ENCODE measurements at places on chromosomes 7 and 10. TPM values are rescaled to one million over a fixed set of nuclear protein-coding genes. Genes with fewer than 3 reads are reported as not detected.

DNA sequence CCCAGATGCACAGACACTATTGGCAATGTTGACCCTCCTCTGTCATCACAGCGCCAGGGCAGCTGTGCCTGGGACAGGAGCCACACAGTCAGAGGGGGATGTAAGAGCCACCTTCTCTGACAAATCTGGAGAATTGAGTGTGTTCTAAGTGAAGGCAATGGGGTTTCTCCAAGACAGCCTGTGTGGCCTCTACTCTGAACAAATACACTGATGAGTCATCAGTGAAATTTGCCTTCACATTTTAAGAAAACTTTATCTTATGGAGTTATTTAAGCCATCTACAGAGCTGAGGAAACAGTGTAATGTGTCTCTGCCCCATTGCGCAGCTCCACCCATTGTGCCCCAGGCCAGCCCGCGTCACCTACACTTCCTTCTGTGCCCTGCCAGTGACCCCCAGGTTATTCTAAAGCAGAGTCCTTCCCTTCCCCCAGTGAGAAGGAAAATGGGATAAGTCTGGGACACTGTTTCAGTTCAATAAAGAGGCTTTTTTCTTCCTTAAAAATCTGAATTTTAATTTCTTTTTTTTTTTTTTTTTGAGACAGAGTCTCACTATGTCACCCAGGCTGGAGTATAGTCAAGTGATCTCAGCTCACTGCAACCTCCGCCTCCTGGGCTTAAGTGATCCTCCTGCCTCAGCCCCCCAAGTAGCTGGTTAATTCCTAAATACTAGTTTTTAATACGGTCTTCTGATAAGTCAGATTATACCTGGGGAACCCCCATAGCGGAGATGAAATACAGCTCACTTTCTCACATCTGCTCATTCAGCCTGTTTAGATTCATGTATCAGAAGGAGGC is 21.8 kb downstream of the AKR1E2 start:
- DNase-seq = no peak

DNA sequence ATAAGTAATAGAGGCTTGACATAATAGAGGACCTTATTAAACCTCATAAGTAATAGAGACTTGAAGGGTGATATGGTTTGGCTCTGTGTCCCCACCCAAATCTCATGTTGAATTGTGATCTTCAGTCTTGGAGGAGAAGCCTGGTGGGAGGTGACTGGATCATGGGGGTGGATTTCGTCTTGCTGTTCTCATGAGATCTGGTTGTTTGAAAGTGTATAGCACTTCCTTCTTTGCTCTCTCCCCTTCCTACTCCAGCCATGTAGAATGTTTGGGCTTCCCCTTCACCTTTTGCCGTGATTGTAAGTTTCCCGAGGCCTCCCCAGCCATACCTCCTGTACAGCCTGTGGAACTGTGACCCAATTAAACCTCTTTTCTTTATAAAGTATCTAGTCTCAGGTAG is 8.6 kb downstream of the KIFBP start:
- no peak for DNase-seq

- DNase-seq = no peak
These were observed 64.1 kb downstream of the CFAP58 start for GRCh38 chr10:104417637-104418292.

The DEPP1 gene
- total RNA-seq = 45.8 TPM

GRCh38 chr7:4803397-4804241 is 28.2 kb downstream of the AP5Z1 start:
- DNase-seq = no peak

DNA sequence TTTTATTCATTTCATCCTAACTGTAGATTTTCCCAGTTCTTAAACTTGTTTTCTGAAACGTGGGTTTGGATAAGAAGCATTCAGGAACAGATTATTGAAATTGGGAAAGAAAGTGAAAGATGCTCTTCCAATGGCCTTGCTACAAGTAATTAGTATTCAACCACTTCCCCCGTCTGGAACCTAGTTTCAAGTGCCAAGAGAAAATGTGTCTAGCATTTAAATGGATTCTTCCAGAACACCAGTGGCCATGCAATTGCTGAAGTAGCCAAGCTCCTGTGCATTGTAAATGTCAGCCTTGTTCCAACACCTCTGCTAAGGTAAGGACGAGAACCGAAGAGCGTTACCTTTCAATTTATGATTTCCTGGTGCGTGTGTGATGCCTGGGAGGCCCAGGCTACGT is 68.2 kb downstream of the PFKFB3 start:
- DNase-seq = no peak

- DNase-seq = peak; percentile 18
These were observed 39.2 kb upstream of the GSAP start for GRCh38 chr7:77455321-77455720.

Data from mucosa of gallbladder (tissue), 1 donor.